Glutamatergic neuron (in vitro differentiated cells): ENCODE measurements at places on chromosomes 16 and 17.

DNA sequence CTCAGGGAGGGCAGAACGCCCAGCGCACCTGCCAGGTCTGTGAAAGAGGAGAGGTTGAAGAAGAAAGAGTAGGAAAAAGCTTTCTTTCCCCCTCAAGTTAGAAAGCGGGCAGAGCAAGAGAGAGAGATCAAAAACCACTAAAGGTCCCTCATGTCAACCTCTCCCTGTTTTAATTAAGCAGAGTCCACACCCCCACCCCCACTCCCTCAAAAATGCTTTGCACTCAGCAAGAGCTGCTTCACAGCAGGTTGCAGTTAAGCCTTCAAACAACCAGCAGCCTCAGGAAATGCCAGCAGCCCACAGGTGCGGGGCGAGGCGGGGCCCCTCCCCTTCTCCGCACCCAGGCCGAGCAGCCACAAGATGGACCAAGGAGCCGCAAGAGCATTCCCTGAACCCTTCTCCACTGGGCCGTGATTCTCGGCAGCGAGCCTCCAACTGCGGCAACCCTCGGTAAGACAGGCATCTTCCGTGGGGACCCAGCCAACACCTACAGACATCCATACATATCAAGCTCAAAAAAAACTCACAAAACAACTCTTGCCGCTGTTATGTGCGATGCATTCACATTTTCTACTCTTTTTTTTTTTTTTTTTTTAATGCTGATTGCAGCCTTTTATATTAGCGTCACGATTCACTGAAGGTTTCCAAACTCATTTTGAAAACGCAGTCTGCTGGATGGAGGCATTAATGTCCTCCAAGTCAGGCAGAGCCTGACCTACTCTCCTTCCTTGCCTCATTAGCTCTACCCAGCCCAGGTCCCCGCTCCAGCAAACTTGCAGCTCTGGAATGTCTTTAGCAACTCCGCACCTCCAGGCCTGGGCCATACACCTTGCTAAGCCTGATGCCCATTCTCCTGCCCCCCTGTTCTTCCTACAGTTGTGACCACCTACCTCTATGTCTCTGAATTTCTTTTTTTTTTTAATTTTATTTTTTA, 66.1 kb downstream of the AXIN2 start:
- peak; percentile 36 for DNase-seq

- DNase-seq = no peak
These were observed 18.9 kb upstream of the DOK4 start for GRCh38 chr16:57505169-57505568.

- DNase-seq = no peak
These were observed 4.3 kb downstream of the ALDOA start for GRCh38 chr16:30069611-30070462.

GRCh38 chr17:10048629-10049350, 143.7 kb upstream of the RCVRN start:
- no peak for DNase-seq

- no peak for DNase-seq
These were observed 8.1 kb upstream of the IGF2BP1 start for GRCh38 chr17:48989100-48989499.

DNA sequence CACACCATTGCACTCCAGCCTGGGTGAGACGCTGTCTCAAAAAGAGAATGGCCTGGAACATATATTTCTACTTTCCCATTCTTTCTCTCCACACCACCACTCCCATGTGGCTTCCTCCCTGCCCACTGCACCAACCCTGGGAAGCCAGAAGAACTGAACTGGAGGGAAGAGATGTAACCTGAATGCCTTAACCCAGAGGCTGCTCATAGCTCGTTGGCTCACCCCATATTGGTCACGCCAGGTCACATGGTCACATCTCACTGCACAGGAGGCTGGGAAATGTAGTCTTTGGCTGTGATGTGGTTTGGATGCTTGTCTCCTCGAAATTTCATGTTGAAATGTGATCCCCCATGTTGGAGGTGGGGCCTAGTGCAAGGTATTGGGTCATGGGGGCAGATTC, 5.9 kb upstream of the DNAH17 start:
- DNase-seq = no peak
